ENCODE measurements at places on chromosomes 1 and 21.

DNA sequence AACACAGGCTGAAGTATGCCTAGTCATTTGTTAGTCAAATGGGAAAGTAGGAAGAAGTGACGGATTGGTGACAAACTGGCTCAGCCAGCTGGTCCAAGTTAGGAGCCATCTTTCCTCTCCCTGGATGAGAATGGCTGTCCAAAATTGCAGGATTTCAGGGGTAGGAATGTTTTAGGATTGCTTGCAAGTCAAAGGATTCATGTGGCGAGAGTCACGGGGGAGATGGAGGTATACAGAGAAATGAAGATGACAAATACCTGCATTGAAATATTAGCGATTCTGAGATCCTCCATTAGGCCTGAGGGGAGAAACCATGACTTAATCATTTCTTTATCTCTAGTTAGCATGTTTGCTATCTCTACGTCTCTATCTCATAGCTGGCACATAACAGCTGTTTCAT lies 41.8 kb upstream of the PIGC start:
- no peak for DNase-seq

DNA sequence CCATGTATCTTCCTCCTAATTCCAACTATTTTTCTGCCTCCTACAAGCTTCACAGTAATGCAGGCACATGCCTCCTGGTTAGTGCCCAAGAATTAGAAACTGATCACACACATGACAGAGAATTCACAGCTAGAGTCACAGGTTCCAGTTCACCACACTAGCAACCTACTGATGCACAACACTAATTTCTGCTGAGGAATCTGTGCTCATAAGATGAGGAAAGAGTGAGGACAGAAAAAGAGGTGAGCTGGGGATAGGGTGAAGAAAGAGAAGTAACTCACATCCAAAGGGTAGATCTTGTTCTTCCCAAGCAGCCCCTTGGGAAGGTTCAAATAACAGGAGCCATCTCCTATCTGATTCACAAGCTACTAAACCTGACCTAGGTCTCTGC lies 61.3 kb downstream of the PUM1 start:
- no peak for DNase-seq

GRCh38 chr1:6052543-6053205 lies 7.0 kb downstream of the KCNAB2 start:
- DNase-seq, result peak; percentile 45

DNA sequence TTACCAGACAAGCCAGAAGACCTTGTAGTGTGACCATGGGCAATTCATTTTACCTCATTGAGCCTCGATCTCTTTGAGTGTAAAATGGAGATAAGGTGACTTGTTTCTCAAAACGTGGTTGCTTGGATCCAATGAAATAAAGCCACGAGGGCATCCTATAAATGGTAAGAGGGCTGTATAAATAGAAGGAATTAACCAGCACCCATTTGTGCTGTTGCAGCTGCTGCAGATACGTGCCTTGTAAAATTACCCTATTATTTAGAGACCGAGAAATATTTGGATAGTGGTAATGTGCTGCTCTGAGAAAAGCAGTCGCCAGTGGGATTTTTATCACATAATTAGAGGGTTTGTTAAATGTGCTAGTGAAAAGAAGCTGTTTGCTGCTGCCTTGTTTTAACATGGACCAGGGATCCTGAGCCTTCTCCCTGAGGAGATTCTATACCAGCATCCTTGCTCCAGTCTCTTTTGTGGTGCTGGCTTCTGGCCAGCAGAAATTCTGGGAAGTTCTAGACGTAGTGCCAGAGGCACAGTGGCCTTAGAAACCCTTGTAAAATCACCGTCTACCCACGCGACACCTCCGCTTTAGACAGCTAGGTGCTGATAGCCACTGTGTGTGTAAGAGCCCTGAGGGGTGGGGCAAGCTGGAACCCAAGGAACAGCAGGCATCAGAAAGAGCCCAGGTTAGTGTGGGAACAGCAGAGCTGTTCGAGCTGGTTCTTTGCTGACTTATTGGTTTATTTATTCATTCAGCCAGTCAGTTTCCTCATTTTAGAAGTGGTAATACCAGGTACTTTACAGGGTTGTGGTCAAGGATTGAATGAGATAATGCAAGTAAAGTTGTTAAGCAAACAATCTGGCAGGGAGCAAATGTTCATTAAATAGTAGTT lies 137.5 kb downstream of the NOS1AP start:
- DNase-seq, result no peak

DNA sequence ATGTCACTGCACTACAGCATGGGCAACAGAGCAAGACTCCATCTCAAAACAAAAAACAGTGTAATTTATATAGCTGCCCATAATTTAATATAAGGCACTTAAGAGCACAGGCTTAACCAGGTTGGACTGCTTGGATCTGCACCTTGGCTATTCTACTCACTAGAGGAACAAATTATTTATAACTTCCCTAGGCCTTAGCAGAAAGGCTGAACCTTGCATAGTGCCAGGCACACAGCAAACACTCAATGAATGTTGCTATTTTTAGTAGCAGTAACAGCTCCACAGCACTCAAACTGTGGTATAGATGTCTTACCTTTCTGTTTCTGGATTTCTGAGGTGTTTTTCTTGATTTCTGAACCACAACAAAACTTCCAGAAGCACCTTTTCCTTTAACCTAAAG lies 19.8 kb downstream of the HP1BP3 start:
- DNase-seq, result no peak

DNA sequence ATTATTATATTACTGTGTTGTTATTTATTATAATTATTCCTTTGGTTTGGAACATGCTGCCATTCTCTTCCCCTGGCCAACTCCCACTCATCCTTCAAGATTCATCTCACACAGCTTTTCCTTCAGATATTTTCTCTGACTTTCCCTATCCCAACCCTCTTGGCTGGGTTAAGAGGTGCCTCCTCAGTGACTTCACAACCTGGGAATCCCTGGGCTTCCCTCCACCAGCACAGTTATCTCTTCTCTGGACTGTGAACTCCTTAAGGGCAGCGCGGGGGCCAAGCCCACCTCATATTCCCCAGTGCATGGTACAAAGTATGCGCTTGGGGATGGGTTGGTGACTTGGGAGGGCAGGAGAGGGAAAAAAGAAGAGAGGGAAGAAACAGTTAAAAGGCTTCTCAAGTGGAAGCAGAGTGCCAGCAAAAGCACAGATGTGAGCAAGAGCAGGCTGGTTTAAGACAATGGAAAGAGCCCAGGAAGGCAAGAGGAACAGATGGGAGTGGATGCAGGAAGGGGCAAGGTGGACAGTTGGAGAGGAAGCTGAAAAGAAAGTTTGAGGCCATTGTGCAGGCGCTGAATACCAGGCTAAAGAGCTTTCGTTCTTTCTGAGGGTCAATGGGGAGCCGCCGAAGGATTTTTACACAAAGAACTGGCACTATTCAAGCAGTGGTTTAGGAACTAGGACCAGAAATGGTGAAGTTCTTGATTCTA lies 132.3 kb downstream of the BEND5 start:
- DNase-seq, result no peak

GRCh38 chr1:100607628-100608240 lies 69.8 kb downstream of the GPR88 start:
- DNase-seq, result no peak

DNA sequence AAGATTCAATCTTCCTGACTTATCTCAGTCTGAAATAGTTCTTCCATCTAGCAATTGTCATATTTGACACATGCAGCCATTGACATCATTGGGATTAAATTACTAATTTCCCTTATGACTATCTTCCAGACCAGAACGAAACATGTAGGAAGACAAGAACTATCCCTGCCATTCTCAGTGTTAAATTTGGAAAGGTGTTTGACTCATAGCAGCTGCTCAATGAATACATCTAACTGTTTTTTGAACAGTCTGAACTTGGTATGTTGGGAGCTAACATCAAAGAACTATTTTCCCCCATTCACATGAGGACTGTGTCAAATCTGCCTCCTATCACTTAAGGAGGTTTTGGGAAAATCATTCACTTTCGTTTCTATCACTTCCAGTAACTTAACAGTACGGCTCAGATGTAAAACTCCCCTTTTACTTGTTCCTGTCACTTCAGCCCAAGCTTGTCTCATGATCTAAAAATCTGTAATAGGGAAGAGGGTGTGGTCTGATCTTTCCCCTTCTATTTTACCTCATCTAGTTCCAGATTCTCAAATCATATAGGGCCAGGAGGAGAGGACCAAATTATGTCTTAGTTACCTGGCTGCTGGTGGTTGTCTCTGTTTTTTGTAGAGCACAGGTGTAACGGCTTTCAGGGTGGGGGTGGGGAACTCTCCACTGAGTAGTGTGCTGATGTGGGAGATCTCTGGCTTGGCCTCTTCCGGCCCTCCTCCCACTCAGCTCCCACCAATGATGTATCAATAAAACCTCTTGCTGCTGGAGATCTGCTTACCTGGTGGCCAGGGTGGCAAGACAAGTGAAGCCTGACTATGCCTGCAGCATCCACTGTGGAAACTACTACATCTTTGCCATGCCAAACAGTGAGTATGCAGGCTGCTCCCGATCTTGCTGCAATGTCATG lies 26.2 kb upstream of the SLAMF1 start:
- peak; percentile 34 for DNase-seq

- DNase-seq, result no peak
Measured at GRCh38 chr1:147202576-147202975, 22.6 kb downstream of the FMO5 start.

DNA sequence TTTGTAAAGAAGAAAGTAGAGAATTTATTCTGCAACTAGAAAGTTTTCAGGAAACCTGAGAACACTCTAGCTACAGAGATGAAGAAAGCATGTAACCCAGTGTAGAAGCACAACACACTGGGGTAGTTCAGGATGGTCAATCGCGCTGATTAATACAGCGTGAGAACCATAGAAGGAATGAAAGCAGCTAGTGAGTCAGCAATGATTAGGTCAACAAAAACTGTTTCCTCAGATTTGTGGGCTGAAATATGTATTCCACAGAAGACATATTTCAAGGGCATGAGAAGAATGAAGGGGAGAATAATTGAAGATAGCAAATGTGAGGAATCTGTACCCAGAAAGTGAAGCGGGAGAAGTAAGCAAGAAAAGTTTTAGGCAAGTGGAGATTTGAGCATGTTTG lies 97.8 kb upstream of the ADGRL2 start:
- DNase-seq, result no peak

DNA sequence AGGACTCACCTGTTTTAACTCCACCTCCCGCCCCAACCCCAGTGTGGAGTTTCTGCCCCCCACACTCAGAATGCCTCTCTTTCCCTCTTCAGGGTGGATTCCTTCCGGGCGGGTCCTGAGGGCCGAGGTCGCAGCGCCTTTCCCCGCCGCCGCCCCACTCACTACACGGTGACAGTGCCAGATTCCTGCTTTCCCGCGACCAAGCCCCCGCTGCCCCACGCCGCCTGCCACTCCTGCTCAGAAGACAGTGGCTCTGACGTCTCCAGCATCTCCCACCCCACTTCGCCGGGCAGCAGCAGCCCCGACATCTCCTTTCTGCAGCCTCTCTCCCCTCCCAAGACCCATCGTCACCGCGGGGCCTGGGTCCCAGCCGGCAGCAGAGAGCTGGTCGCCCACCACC lies 16.7 kb downstream of the INAVA start:
- no peak for DNase-seq

DNA sequence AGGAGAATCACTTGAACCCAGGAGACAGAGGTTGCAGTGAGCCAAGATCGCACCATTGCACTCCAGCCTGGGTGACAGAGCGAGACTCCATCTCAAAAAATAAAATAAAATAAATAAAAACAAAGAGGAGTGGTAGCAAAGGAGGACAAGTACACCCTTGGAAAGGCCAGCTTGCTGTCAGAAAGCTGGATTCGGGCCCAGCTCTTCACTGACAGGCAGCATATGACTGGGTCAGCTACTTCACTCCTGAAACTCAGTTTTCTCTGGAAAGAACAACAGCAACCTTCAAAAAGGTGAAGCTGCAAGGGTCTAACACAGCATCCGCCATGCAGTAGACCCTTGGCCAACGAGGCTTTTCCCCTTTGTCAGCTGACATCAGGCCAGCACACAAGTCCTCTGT lies 156.0 kb upstream of the TIAM1 start:
- no peak for DNase-seq

Measured in activated naive CD4-positive, alpha-beta T cell treated with Interleukin-2 at 50 U/mL for 16 hours (primary cell).